ENCODE measurements at places on chromosomes 7 and 10. TPM values are rescaled to one million over a fixed set of nuclear protein-coding genes. Genes with fewer than 3 reads are reported as not detected.

Gene NPC1L1
- total RNA-seq, result 0.13 TPM

Gene SMKR1
- total RNA-seq, result not detected

Gene FUOM
- total RNA-seq, result 7.4 TPM

Gene GIMAP2
- 4.7 TPM for total RNA-seq

Gene RASSF4
- total RNA-seq, result 87.5 TPM

Gene RSPH10B2
- total RNA-seq, result not detected

DNA sequence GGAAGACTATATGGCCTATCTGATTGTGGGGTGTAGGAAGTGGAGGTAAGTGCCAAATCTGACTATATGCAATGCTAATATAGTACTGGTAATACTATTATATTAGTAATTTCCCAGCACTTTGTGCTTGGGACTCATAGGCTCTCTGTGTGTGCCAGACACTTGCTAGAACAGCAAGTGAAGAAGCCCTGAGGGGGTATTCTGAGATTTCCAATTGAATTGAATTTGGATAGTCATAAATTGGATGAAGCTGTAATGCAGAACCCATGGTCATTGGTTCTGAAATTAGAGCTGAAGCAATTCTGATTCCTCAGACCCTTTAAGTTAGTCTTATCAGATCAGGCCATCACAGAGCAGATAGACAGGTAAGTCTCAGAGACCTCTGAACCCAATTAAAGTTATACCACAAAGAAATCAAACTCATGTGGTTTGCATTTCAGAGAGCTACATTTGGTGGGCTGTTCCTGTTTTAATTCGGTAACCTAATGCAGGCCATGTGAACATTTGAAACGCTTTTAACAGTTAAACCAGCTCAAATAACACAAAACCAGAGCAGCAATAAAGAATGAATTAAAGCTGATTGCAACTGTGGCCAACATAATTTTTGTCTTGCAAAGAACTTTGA is 179.5 kb downstream of the CREB5 start:
- no peak for DNase-seq

DNA sequence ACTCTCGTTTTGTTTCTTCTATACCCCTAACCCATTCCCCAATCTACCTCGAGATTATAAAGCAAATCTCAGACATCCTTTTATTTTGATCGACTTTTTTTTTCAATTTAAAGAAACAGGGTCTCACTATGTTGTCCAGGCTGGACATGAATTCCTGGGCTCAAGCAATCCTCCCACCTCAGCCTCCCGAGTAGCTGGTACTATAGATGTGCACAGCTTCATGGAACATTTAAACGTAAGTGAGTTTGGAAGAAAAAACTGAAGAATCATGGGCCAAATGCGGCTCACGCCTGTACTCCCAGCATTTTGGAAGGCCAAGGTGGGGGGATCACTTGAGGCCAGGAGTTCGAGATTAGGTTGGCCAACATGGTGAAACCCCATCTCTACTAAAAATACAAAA is 96.0 kb downstream of the UPF2 start:
- DNase-seq, result no peak

DNA sequence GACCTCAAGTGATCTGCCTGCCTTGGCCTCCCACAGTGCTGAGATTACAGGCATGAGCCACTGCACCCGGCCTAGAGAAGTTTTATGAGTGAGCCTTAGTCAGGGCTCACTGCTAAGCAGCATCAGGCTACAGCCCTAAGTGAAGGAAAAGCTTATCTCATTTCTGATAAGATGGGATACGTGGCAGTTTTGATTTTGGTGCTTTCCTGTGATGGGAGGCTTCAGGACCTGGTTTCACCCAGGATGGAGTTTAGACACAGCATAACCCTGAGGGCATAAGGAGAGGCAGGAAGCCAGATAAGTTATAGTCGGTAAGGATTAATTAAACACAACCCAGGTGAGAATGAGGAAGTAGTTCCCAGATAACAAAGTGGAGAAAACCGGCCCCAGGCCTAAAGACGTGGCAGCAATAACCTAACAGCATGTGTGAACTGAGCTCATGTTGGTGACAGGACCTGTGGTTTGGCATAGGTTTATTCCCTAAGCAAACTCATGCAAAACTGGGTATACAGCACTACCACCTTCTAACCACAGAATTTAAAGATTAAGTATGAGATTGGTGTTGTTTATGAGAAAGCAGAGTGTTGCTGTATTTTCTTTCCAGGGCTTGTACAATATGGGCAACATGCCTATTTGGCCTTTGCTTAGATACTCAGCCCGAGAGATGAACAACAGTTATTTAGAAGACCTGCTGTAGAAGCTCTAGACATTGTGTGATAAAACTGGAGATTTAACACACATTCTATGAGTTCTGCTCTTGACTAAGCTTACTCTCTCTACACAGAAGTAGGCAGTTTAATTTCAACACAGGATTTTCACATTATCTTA is 119.4 kb downstream of the COL28A1 start:
- DNase-seq, result no peak

GRCh38 chr10:15419279-15419874 is 48.3 kb upstream of the FAM171A1 start:
- no peak for DNase-seq

- DNase-seq, result peak; percentile 96
These were observed at the start of gene GLRX3 for GRCh38 chr10:130136226-130137089. Gene GLRX3 (plus strand): TSS chr10:130136391. CDS start chr10:130136421, 30 bp downstream.

GRCh38 chr7:150903606-150904005 is 51.3 kb downstream of the AOC1 start:
- peak; percentile 85 for DNase-seq

DNA sequence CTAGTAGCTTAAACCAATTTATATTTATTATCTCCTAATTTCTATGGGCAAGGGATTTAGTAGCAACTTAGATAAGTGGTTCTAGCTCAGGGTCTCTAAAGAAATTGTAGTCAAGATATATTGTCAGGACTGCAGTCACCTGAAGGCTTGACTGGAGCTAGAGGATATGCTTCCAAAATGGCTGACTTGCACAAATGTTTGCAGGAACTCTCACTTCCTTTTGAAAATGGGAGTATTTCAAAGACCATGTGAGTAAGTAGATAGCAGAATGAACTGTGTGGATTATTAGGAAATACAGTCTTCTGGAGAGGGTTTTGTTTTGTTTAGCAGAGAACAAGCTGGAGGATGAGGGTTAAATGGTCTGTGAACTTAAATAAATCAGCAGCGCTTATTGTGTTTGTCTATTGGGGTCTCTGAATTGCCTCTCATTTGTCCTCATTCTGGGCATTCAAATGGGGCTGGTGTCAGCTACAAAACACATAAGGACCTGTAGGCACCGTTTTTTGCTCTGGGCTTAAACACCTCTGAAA is 524.6 kb downstream of the LRMDA start:
- DNase-seq, result no peak

GRCh38 chr10:132236881-132237280 is 50.1 kb downstream of the DPYSL4 start:
- DNase-seq, result no peak

DNA sequence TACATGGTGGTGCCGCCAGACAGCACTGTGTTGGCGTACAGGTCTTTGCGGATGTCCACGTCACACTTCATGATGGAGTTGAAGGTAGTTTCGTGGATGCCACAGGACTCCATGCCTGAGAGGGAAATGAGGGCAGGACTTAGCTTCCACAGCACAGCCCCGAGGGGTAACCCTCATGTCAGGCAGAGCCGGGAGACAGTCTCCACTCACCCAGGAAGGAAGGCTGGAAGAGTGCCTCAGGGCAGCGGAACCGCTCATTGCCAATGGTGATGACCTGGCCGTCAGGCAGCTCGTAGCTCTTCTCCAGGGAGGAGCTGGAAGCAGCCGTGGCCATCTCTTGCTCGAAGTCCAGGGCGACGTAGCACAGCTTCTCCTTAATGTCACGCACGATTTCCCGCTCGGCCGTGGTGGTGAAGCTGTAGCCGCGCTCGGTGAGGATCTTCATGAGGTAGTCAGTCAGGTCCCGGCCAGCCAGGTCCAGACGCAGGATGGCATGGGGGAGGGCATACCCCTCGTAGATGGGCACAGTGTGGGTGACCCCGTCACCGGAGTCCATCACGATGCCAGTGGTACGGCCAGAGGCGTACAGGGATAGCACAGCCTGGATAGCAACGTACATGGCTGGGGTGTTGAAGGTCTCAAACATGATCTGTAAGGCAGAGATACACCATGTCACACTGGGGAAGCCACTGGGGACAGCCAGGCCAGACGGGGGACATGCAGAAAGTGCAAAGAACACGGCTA is 104.6 kb upstream of the TNRC18 start:
- peak; percentile 64 for DNase-seq

DNA sequence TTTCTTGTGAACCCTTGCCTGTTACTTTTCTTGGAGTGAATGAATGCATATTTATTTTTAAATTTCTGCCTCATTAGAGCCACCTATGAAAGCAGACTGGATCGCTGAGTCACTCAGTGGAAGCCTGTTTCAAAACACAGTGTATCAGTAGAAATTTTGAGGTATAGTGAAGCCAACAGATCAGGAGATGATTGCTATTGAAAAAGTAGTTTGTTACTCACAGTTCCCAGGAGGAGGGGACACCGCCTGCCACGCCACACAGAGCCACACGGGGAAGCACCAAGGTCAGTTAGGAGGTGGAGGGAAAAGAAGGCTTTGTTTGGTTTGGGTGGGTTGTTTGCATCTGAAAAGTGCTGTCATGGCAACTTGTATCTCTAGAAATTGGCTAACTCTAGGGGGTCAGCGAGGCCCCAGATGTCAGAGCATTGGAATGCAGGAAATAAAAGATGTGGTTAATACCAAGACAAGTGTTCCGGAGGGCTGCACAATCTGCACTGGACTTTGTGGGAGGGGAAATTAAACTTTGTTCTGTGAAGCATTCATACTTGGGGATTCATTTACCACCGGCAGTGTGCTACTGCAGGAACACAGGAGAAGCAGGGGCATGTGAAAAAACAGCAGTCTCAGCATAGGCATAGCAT is 106.4 kb upstream of the SDK1 start:
- no peak for DNase-seq

DNA sequence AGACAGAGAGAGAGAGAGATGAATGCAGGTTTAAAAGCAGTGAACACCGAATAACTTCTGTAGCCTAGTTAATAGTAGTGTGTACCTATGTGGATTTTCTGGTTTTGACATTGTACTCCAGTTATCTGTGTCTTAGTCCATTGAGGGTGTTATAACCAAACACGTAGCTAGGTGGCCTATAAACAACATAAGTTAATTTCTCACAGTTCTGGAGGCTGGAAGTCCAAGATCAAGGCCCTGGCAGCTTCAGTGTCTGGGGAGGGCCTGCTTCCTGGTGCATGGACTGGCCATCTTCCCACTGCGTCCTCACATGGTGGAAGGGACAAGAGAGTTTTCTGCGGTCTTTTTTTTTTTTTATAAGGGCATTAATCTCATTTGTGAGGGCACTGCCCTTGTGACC is 23.5 kb downstream of the AOC1 start:
- no peak for DNase-seq

DNA sequence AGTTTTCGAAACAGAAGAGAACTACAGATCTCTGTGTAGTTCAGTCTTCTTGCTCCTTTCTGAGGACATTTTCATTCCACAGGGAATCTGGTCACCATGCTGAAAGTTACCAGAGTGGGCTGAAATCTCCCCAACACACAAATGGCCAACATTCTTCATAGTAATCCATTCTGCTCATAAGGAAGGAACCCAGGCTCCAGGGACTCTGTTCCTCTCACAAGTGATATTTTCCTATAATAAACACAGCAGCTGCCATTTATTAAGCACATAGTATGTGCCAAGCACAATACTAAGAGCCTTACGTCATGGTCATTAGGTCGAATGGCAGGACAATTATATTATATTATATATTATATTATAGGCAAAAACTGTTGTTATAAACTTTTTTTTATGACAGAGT is 109.8 kb downstream of the RAB11FIP2 start:
- DNase-seq, result no peak

- peak; percentile 78 for DNase-seq
These were observed 4.1 kb upstream of the PLAU start for GRCh38 chr10:73906524-73907447.

GRCh38 chr10:20677340-20677739 is 219.8 kb downstream of the NEBL start:
- no peak for DNase-seq

DNA sequence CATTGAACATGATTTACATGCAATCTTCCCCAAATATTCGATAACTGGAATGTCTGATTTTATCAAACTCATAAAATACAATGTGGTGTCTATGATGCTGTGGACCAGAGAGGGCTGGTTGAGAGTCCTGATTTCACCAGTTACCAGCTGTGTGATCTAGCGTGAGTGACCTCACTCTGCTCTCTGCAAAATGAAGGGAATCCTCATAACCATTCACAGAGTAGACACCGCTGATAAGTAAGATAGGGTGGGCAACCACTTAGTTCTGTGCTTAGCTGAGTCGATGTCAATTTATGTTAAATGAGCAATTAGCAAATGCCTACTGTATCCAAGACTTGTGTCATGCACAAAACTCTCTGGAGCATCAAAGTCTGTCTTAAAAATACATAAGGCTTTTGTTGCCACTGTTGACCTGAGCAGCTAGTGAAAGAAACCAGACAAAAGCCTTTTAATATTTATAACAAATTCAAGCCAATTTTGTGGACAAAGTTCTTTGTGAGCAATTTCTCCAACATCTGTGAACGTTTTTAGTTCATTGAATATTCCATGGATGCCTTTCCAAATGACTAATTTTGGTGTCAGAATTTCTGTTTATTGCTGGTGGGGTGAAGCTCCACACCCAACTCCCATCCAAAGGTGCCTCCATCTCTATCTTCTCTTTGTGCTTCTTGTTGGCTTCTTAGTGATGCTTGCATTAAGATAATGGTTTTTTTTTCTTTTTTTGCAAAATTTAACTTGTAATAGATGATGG is 314.2 kb downstream of the ADRA2A start:
- DNase-seq, result no peak

GRCh38 chr7:143222782-143223181 is 945 bp downstream of the TAS2R40 start:
- peak; percentile 66 for DNase-seq

DNA sequence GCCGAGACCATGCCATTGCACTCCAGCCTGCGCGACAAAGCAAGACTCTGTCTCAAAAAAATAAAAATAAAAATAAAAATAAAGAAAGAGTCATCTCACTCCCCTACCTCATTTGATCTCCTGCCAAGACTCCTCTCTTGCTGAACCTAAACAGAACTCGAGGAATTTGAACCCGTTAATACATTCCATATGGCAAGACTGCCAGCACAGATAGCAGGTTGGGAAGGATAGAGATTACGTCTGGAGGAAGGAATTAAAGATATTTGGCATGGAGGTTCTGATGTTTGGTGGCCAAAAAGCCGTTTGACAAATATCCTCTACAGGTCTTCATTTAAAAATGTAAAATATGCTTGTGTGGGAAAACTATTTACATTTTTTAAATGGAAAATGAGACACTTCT is 549.6 kb downstream of the HTR7 start:
- no peak for DNase-seq
